CD4-positive, alpha-beta T cell treated with Interferon alpha-2 for 1 hour (primary cell): ENCODE measurements at places on chromosomes 3 and 15.

GRCh38 chr3:146968204-146968651 lies 363.1 kb upstream of the PLSCR5 start:
- DNase-seq, result no peak

DNA sequence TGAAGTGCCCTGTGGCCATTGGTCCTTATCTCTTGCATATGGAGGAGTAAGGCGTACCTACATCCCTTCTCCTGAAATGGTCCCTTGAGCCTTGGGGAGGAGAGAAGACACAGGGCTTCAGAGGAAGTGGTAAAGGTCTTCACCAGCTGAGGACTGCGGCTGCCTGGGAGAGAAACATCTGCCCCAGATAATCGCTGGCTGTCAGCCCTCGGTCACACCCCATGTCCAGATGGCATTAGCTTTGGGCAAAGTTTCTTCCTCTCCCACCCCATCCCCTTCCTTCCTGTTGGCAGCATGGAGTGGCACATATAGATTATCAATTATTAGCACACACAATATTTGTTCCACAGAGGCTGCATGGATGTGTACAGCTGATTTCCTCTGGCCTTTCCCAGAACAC lies 61.6 kb downstream of the LRTM1 start:
- DNase-seq, result no peak

GRCh38 chr3:184663356-184663755 lies 48.5 kb downstream of the MAGEF1 start:
- no peak for DNase-seq

GRCh38 chr15:75531041-75531450 lies 48.1 kb downstream of the PTPN9 start:
- DNase-seq, result no peak

DNA sequence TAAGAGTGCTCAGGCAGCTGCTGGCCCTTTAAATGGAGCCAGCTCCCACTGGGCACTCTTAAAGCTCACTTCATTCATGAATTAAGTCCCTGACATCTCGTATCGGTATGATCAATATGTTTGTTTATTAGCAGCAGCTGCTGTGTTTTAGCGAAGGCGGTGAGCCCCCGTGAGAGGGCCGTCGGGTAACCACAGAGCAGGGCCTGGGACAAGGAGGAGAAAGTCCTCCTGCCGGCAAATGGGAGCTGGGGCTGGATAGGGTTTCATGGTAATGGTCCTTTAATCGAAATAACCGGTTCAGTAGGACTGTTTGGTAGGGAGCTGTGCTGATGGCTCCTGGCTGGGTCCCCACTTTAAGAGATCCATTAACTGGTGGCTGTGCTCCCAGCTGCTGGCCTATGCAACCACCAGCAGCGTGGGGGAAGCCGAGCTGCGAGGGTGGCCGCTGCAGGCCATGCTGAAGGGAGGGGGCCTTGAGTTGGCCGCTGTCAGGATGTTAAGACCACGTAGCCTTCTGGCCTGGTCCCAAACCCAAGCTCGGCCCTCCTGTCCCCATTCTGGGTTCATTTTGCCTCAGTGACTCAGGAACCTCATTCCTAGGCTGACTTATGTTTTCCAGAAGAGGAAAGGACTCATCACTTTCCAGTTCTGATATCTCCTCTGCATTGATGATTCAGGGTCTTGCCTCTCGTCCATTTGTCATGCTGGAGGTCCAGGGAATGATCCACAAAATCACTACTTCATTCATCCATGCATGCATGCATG lies 67.6 kb upstream of the NTRK3 start:
- no peak for DNase-seq

- no peak for DNase-seq
These were observed 10.1 kb downstream of the ARL14 start for GRCh38 chr3:160686955-160687535.

GRCh38 chr3:12224181-12225147 lies 64.4 kb upstream of the PPARG start:
- no peak for DNase-seq

DNA sequence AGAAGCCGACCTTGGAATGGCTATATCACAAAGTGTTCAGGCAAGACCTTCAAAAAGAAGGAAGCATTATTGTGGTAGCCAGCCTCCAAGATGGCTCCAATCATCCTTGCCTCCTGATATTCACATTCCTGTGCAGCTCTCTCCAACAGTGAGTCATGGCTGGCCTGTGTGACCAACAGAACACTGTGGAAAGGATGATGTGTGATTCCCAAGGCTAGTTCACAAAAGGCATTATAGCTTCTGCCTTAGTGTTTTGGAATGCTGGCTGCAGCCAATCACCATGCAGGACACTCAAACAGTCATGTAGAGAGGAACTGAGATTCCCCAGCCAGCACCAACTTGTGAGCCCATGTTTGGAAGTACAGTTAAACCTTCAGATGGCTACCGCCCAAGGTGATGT lies 102.6 kb downstream of the EFL1 start:
- no peak for DNase-seq

GRCh38 chr15:25682340-25682739 lies 180.8 kb downstream of the ATP10A start:
- no peak for DNase-seq

DNA sequence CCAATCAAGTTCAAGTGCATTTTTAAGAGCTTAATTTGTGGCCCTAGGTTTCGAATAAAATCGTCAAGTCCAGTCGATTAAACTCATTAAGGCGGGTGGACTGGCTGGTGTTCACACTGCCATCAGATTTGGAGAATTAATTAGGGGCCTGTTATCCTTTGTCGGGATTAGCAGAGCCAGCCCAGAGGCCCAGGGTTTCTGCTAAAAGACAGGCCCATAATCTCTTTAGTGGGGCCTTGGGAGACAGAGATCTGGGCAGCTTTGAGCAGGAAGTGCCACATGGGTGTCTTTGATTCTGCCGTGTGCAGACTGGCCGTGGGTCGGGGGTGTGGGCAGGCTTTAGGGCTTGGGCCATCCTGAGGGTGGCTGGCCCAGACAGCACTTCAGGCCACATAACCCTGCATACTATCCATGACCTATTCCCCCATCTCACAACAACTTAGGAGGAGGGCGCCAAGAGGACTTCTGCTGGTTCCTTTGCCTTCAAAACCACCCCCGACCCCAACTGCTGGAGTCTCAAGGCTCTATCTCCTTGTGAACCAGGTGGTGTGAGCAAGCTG lies 94.7 kb downstream of the PLXNA1 start:
- no peak for DNase-seq

- DNase-seq, result no peak
These were observed 19.8 kb downstream of the CFAP92 start for GRCh38 chr3:128973988-128974564.

DNA sequence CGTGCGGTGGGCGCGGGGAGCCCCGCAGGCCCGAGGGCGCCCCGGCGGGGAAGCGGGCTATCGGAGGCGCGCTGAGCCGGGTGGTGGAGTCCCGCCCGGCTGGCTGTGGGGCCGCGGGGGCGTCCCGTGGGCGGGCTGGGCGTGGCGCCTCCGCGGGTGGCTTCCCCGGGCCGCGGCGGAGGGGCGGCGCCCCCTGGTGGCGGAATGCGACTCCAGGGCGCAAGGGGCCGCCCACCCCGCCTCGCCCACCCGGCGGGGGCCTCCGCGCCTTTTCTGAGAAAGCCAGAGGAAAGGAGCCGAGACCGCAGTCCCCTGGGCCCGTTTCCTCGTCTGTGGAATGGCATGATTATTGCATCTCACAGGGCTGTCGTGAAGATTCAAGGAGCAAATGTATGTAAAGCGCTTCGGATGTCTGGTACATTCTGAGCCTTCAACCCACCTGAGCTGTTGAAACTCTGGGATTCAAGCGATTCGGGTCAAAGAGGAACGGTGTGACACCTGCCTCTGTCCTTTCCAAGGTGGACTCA lies 31.9 kb upstream of the RAB6B start:
- DNase-seq, result peak; percentile 77

DNA sequence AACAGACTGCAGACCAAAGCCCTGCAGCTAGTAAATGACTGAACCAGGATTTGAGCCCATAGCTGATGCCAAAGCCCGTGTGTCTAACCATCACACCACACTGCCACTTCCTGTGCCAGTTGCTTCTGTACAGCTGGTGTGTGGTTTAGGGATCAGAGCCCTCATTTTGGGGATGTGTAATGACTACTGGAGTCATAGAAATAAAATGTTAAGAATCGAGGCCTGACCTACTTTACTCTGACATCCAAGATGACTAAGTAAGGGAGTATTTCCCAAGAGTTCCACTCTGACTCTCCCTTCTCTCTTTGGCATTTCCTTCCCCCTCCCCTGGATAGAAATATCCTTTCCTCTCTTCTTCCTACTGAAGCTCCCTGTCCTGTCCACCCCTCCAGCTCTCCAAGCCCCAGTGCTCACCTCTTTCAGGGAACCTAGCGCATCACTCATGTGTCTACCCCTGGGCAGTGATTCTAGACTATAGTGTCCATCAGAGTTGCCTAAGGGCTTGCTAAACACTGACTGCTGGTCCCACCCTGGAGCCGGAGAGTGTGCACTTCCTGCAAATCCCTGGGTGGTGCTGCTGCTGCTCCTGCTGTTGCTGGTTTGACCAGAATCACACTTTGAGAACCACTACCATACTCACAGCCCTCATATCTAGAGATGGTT lies 53.8 kb downstream of the MGLL start:
- no peak for DNase-seq

DNA sequence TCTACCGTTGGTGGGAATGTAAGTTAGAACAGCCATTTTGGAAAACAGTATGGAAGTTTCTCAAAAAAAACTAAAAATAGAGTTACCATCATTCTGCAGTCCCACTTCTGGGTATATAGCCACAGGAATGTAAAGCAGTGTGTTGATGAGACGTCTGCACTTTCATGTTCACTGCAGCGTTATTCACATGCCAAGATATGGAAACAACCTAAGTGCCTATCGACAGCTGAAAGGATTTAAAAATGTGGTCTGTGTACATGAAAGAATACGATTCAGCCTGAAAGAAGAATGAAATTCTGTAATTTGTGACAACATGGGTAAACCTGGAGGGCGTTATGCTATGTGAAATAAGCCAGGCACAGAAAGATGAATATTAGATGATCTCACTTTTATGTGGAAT lies 157.7 kb downstream of the THSD4 start:
- DNase-seq, result no peak

GRCh38 chr3:185583925-185584324 lies 2.2 kb upstream of the SENP2 start:
- no peak for DNase-seq
